ENCODE measurements at places on chromosomes 1 and 21.

DNA sequence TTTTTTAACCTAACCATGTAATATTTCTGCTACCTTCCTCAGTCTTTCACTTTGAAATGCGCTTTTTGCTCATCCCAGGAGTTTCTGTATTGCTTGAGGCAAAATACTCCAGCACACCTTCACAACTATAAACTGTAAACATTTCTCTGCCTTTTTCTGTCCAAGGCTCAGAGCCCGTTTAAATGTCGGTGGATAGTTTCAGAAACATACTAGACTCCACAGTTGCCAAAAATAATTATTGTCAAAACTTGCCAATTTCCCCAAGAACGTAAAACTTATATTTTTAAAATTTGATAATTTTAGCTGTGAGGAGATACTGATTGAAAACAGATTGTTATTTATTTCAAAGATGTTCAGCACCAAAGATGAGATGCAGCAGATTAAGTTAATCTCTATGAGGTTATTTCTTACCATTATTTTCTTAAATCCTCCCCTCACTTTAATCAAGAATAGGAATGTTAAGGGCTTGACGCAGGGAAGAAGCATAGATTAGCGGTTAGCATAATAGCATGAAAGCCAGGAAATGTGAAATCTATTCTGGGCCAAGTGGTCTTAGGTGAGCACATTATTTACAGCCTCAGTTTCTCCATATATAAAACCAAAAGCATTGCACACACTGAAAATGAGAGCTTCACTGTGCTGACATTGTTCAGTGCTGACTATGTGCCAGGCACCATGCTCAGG lies 91.5 kb upstream of the ESRRG start:
- DNase-seq, result no peak

- DNase-seq, result no peak
Measured at GRCh38 chr1:196543833-196544232, 64.4 kb downstream of the KCNT2 start.

- no peak for DNase-seq
Measured at GRCh38 chr1:110786802-110787327, 86.1 kb upstream of the CD53 start.

GRCh38 chr1:2956576-2956975 lies 64.7 kb upstream of the ACTRT2 start:
- no peak for DNase-seq

- DNase-seq, result no peak
Measured at GRCh38 chr1:224643653-224644052, 27.5 kb downstream of the CNIH3 start.

GRCh38 chr1:61956784-61957183 lies 214.5 kb downstream of the PATJ start:
- DNase-seq, result no peak

DNA sequence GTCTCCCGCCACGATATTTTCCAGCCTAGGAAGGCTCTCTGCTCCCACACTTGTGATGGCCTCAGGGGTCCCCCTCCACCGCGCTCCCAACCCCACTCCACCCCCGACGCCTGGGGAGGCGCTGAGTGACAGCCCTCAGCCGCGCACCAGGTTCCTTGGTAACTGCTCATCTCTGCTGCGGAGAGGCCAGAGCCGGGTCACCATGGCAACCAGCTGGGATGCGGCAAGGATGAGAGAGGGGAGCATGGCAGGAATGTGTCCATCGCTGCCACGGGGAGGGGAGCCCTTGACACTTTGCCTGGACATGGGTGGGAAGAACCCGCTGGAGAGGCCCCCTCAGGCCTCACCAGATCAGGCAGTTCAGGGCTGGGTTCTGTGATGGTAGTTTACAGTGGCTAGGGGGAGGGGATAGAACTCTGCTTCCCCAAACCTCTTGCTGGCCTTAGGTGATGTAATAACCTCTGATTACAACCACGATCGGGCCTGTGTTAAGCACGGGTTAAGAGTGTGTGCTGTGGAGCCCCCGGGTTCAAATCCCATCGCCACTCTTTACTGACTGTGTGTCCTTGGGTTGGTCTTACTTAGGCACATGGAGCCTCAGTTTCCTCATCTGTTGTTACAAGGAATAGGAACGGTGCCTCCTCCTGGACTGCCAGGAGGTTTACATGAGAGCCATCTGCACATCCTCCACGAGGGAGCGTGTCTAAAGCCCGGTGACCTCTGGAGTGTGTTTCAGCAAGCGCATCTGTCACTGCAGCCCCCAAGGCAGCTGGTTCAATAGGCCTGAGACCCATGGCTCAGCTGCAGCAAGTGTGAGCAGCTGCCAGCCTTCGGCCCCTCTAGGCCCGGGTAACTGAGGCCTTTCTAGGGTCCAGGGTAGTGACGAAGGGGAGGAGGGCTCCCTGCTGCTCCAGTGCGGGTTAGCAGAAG lies 6.3 kb downstream of the KIF17 start:
- DNase-seq, result no peak

DNA sequence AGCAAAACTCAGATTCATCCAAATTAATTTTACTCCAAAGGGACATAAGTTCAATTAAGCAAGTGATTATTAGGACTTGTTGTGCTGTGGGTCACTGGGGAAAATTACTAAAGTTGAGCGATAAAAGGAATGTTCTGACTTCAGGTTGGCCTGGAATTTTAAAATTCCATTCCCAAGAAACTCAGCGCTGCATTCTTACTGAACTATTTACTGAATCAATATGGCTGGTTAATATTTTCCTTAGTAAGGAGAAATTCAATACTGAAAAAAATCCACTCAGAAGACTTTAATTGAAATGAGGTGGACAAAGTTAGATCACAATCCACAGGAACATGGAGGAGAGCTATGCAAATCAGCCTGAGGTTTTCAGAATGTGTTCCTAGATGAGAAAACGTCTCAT lies 578.9 kb upstream of the NR5A2 start:
- DNase-seq, result no peak

All from activated CD4-positive, alpha-beta T cell treated with anti-CD3 and anti-CD28 coated beads, Interleukin-2, amount 10 ng/mL, durations not matched to agents 7 days and 5 days (primary cell).